Occipital lobe (tissue), 3 donors: ENCODE measurements at places on chromosomes 2 and 18. TPM values are rescaled to one million over a fixed set of nuclear protein-coding genes. Genes with fewer than 3 reads are reported as not detected.

The SCTR gene
- total RNA-seq = 0.62 TPM

The SKOR2 gene
- not detected for total RNA-seq

The GPAT2 gene
- 1.6 TPM for total RNA-seq

The TDRD15 gene
- total RNA-seq = 3.0 TPM

The CPS1 gene
- total RNA-seq = 6.6 TPM

The TUBA3E gene
- not detected for total RNA-seq

The UBXN2A gene
- 53.5 TPM for total RNA-seq

The PMAIP1 gene
- total RNA-seq = 1.4 TPM

The TMEM163 gene
- total RNA-seq = 14.3 TPM

The IL36G gene
- not detected for total RNA-seq

The TMEM37 gene
- total RNA-seq = not detected

The UBE2F gene
- 30.9 TPM for total RNA-seq

The SLC8A1 gene
- total RNA-seq = 277 TPM

The ABCG5 gene
- total RNA-seq = under 0.01 TPM

The ANKRD30B gene
- total RNA-seq = 0.16 TPM

The EPG5 gene
- total RNA-seq = 35.2 TPM

The CAB39 gene
- 149 TPM for total RNA-seq

The OTOF gene
- total RNA-seq = 0.47 TPM

The CRYGD gene
- total RNA-seq = 1.7 TPM

The HRH4 gene
- not detected for total RNA-seq

The CFAP65 gene
- total RNA-seq = 0.16 TPM
